SIG-M5 (cell line): ENCODE measurements at places on chromosomes 5 and 9.

DNA sequence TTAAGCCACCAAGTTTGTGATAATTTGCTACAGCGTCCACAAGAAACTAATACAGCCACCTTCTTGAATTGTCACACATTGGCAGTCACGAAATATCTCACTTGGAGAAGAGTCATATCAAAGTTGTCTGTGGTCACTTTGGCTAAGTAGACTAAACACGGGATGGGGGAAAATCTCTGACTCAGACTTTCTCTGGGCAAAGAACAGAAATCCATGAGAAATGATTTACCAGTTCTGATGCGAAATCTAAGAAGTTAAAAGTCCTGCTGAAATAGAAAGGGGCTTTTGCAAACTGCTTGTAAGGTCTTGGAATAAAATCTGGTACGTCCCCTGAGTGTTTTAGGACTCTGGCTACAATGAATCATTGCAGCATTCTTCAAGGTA is 158.4 kb downstream of the COL23A1 start:
- DNase-seq, result no peak

DNA sequence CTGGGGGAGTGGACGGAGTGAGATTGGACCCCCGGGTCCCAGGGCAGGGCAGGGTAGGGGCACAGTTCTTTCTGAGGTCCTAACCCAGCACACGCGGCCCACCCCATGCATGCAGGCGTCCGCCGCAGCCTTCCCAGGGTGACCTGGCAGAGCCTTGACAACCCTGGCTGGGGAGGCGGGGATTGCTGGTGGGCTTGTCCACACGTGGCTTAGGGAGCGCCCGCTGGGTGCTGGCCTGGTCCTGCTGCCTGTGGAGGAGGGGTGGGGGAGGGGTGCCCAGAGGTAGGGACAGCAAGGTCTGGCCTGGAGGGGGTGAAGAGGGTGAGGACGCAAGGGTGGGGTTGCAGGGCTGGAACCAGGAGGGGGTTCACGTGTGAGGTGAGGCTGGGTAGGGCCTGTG is 6.0 kb downstream of the RXRA start:
- no peak for DNase-seq

GRCh38 chr5:127077366-127077765 is 4.1 kb upstream of the C5orf63 start:
- DNase-seq, result no peak

- no peak for DNase-seq
These were observed 64.9 kb downstream of the ZNF618 start for GRCh38 chr9:113941056-113941455.

GRCh38 chr5:72369301-72369700 is 49.1 kb downstream of the PTCD2 start:
- no peak for DNase-seq

- no peak for DNase-seq
These were observed 46.5 kb upstream of the SYNPO start for GRCh38 chr5:150593996-150594395.

GRCh38 chr5:91114658-91115057 is 268.5 kb downstream of the ARRDC3 start:
- DNase-seq, result no peak

DNA sequence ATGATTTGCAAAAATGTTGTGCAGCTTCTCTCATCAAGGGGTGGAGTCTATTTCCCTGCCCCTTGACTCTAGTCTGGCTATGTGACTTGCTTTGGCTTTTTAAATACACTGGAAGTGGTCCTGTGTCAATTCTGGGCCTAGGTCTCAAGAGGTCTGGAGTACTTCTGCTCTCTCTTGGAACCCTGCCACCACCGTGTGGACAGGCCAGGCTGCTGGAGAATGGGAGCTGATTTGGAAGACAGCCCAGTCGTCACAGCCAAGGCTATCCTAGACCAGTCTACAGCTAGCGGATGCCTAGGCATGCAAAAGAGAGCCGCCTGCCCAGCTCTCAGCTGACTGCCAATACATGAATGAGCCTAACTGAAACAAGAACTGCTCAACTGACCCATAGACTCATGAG is 56.7 kb upstream of the CLINT1 start:
- no peak for DNase-seq

- DNase-seq, result no peak
These were observed 488.7 kb upstream of the TYRP1 start for GRCh38 chr9:12204512-12204911.

DNA sequence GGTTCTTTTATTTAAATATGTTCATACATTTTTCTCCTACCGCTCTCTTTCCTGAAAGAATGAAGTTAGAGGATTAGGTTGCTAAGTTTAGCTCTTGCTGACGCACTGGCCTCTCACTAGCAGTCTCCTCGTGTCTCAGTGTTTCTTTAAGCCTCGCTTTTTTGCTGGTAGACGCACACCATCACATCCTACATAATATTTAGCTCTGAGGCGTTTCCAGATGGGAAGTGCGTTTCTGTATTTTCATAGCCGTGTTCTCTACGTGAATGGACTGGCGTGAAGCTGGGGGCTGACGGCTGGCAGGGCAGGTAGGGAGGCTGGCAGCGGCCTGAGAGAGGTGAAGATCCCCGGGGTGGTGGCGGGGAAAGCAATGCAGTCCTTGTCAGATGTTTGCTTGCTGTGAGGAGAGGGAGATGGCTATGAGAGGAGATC is 79.2 kb upstream of the SPRY4 start:
- DNase-seq, result no peak

DNA sequence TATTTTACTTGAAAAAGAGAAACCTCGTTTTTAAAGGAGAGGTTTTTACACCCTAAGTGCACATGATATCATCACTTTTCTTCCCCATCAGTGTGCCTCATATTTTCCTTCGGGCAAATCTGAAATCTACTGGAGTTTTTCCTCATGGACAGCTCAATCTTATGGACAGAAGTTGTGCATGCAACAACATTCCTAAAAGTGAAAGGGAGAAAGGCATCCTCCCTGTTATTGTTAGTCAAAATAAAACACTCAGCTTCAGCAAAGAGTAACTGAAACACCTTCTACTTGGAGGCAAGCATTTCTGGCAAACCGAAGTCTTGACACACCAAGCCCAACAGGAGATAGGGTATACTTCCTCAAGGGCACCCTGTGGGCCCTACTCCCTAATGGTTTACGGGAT is 217.9 kb downstream of the BNC2 start:
- DNase-seq, result no peak

- DNase-seq, result no peak
These were observed 43.5 kb downstream of the LPAR1 start for GRCh38 chr9:110994771-110995241.

DNA sequence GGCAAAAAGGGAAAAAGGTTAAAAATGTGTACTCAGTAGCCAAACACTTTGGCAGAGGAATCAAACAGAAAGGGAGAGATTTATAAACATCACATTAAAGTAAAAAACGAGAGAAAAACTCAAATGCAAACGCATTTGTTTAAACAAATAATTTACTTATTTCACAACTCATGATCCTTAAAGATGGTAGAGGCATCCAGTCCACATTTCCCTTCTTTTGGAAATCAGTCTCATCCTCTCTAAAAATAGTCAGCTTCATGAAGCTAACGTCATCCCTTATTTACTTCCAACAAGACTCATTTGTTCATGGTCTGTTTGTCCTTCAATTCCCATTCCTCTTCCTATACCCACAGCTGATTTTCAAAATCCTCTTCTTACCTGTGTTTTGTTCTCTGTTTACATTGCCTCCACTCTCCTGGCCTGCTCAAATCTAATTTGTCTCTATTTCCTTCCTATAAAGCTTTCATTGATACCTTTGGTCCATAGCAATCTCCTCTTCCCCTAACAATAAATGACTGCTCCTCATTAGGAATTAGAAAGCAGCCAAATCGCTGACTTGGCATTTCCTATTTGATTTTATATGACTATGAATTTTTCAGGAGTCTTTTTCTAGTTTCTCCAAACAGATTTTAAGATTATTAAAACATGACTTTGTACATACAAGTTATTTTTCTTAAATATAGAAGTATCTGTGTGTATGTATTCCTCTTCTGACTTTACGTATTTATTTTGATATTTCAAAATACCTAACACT is 805.3 kb downstream of the TLE1 start:
- DNase-seq, result no peak

- DNase-seq, result no peak
These were observed 144.5 kb upstream of the GPR151 start for GRCh38 chr5:146660376-146660960.

DNA sequence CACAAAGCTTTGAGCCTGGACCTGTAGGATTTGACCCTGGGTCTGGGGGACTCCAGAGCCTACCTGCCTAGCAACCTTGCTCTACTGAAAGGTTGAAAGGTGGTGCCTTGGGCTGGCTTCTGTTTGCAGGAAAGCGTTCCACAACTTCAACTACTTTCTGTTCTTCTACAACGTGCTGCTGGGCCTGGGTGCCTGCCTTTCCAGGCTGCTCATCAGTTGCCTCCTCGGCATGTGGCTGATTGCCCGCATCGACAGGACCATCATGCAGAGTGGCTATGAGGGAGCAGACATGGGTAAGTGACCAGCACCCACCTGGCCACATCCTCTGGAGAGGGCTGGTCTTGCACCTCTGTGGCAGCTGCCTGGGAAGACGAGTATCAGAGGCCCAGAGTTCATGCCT is 13.6 kb upstream of the CCDC180 start:
- DNase-seq, result no peak

GRCh38 chr5:57094753-57095683 is 78.8 kb upstream of the GPBP1 start:
- no peak for DNase-seq

DNA sequence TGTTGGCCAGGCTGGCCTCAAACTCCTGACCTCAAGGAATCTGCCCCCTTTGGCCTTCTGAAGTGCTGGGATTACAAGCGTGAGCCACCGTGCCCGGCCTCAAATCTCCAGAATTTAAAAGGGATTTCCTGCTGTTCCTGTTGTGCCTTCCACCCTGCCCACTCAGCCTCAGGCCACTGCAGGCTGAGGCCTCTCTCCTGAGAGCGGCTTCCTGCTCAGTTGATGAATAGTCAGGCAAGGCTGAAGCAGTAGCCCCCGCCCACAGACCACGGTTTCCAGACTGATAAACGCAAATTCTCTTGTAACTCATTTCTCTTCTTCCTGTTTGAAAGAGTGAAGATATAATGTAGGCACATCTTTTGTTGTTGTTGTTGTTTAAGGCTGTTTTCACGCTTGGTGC is 127.0 kb upstream of the PLCXD3 start:
- no peak for DNase-seq

DNA sequence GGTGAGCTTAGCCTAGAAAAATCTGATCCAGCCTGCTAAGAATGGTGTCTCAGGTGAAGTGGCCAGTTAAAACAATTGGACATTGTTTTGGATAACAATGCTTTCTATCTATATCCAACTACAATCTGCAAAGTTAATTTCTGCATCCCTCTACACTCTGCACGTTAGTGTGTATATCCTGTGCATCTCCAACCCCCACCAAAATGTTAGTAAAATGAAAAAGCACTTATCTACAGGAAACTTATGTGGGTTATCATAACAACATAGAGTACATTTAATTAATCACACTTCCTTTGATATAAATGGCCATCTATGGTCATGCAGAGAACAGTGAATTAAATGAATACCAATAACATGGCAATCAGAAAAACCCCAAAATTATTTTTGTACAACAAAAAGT is 158.7 kb downstream of the NFIB start:
- no peak for DNase-seq

GRCh38 chr5:173780235-173781234 is 107.6 kb upstream of the CPEB4 start:
- DNase-seq, result no peak

GRCh38 chr9:135036861-135037465 is 50.5 kb upstream of the OLFM1 start:
- DNase-seq, result no peak

GRCh38 chr5:138274189-138274853 is at the start of gene GFRA3:
Gene GFRA3, minus strand, starts transcription at chr5:138274621. Its CDS starts 197 bp downstream, at chr5:138274424.
- no peak for DNase-seq

GRCh38 chr5:10762776-10763500 is 1.9 kb upstream of the DAP start:
- DNase-seq, result no peak

GRCh38 chr9:38141746-38142591 is 72.9 kb upstream of the SHB start:
- no peak for DNase-seq

DNA sequence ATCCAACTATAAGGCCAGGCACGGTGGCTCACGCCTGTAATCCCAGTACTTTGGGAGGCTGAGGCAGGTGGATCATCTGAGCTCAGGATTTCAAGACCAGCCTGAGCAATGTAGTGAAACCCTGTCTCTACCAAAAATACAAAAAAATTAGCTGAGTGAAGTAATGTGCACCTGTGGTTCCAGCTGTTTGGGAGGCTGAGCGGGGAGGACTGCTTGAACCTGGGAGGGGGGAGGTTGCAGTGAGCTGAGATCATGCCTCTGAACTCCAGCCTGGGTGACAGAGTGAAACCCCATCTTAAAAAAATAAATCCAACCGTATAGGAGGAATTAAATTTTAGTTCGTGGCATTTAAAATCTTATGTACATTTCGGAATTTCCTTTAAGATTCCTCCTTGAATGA is 123.4 kb downstream of the CDC42SE2 start:
- DNase-seq, result no peak

DNA sequence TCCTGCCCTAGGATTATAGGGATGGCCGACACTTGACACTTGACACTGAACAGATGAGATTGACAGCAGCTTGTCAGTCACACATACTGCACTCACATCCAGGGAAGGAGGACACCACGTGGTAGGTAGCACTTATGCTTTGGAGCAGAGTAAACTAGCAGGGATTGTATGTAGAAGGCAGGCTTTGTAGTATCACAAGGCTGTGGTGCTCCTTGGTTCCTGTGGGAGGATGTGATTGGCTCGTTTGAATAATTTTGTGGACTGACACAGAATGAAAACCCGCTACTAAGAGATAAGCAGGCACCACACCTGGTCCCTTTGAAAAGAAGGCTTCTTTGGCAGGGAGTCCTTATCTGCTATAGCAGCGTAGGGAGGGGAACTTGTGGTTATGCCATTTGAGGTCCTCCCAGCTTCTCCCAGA is 63.6 kb upstream of the IL12B start:
- DNase-seq, result no peak

DNA sequence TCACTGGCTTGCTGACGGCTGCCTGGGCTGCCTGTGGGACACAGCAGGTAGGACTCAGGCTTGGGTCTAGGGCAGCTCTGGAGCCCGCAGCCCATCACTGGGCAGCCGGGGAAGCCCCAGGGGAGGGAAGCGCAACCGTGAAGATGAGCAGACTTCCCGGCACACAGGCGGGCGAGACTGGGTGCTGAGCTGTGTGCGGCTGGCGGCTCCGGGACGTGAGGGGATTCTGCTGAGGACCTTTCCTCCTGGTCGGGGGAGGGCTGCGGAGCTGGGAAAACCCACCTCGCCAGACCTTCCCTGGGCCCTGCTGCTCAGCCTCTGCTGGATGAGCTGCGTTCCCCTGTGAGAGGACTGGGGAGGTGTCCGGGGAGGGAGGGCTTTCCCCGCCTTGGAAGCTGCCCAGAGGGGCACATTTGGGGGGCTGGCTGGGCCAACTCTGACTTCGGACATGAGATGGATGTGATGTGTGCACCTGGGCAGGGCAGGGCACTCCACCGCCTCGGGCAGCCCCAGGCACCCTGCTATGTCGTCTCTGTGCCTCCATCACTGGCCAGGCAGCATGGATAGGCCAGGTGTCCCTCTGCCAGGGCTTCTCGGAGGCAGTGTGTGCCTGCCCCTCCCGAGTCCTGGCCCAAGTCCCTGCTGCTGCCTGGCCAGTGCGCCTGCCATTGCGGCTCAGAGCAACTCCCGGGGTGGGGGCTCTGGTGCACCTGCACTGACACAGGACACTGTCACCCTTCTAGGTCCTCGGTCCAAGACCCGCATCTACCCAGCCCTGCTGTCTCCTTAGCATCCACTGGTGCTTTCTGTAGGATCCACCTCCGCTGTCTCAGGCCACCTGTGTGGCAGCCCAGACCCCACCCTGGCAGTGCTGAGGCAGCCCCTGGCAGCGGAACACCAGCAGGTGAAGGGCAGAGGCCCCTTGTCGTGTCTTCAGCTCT is 66.4 kb downstream of the COL5A1 start:
- no peak for DNase-seq
